Heart left ventricle (tissue), 16 donors: ENCODE measurements at places on chromosomes 11 and 22.
A peak's percentile ranks its signal among the peaks of the same experiment; 100 is the strongest.

- no peaks in the 10 kb centered on the region for H3K27me3 ChIP-seq
- H3K27ac ChIP-seq = no peak overlapping the region
- H3K4me1 ChIP-seq = peaks cover 16% of the 10 kb centered on the region
- H3K4me3 ChIP-seq = no peak overlapping the region
- no peak for DNase-seq
Measured at GRCh38 chr22:17980015-17980590, 44.3 kb downstream of the MICAL3 start.

DNA sequence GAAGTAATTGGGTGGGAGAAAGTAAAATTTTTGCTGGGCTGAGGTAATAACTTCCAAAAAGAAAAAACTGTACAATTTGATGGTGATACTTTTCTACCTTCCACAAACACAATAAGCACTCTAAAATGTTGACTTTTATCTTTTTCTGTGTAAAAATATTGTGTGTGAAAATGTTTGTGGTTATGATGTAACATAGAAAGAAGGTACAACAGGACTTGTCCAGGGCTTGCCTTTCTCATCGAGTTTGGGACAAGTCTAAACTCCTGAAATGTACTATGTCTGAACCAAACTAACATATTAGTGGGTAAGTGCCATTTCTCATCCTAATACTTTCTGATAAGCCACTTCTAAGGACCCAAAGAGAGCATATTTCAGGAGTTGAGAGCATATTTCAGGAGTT, 174.2 kb upstream of the PDGFD start:
- no peak overlapping the region for H3K27ac ChIP-seq
- H3K4me3 ChIP-seq = no peak overlapping the region
- H3K4me1 ChIP-seq = peaks cover 15% of the 10 kb centered on the region
- no peaks in the 10 kb centered on the region for H3K27me3 ChIP-seq
- H3K36me3 ChIP-seq = no peaks in the 10 kb centered on the region

DNA sequence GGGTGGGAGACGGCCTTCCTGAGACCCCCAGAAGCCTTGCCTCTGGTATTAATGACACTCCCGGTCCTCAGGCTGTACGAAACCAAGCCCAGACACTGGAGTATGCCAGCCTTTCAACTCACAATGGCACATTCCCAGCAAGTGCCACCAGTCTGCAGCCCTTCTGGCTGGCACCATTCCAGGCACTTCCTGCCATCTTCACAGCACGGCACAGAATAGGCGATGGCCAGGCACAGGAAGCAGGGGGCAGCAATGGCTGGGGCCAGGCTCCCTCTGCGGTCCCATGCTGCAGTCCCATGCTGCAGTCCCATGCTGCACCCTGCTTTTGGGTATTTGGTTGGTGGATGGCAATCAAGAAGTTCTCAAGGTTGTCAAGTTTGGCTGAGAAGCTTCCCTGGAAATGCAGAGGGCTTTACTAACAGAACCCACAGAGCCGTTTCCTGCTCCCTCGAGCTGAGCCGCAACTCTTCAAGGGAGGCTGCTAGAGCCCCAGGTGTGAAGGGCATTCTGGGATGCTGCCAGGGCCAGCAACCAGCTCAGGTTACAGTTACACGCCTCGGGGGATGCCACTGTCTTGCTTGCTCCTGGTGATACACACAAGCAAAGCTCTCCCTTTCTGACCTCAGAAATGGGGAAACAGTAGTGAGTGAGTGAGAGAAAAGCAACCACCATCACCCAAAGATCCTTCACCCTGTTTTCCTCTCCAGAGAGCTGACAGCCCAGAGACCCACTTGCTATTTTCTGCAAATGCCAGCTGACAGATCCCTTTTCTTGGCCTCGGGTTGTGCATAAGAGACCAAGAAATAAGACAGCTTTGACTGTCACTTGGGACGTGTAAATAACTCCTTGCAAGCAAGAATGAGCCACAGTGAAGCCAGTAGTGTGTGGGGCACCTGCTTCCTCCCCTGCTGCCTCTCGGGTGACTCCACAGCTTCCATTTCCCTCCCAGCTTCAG, 23.9 kb downstream of the LRFN4 start:
- no peaks in the 10 kb centered on the region for H3K4me1 ChIP-seq
- DNase-seq = no peak
- H3K4me3 ChIP-seq = no peak overlapping the region
- no peaks in the 10 kb centered on the region for H3K36me3 ChIP-seq

DNA sequence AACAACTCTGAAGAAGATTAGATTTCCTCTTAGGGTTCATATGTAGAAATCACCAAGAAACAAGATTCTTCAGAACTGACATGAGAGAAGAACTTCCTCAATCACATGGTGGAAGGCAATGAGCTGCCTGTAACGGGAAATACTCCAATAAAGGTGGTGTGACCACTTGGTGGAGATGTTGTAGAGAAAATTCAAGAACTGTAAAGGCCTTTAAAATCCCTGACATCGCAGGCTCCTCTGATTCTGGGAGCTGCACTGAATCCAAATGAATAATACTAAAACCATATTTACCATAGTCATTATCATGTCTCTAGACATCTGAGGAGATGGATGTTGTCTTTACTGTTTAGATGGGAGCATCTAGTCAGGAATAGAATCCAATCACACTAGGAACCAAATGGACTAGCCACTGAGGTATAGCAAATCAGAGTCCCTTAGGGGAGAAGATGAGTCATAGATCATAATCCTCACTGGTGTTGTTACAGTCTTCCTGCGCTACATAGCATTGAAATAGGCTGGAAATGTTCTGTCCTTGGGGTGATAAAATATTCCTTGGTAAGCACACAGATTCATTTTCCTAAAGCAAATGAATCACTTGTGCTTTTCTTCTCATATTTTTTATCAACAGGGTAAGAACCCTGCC, 321.6 kb upstream of the TENM4 start:
- H3K4me3 ChIP-seq = no peak overlapping the region
- no peaks in the 10 kb centered on the region for H3K4me1 ChIP-seq
- no peaks in the 10 kb centered on the region for H3K27me3 ChIP-seq
- no peak for DNase-seq
- H3K27ac ChIP-seq = no peak overlapping the region

DNA sequence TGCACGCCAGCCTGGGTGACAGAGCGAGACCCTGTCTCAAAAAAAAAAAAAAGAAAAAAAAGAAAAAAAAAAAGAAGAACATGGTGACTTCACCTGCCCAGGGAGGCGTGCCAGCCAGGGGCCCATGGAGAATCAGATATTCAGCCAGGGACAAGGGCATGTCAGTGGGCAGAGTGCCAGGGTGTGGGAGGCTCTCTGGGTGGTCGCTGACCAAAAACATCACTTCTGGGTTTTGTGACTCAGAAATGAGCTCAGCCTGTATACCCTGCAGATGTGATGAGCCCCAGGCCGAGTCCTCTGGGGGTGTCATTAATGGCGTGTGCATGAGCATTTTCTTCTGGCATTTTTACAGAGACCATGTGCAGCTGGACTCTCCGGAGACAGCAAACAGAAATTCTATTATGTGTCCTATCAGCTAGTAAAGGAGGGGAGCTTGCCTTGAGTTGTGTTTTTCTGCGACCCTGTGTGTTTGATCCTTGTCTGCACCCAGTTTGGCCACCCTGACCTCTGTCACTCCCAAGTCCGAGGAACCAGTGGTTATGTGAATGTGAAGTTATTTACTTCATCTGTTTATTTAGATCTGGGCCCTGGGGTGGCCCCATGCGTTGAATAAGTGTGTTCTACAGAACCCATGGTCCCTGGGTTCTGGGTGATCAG, 53.6 kb downstream of the BCR start:
- H3K4me3 ChIP-seq = no peak overlapping the region
- no peaks in the 10 kb centered on the region for H3K36me3 ChIP-seq
- H3K27me3 ChIP-seq = no peaks in the 10 kb centered on the region
- H3K4me1 ChIP-seq = peaks cover 21% of the 10 kb centered on the region
- H3K27ac ChIP-seq = peak overlapping the region; percentile 20

DNA sequence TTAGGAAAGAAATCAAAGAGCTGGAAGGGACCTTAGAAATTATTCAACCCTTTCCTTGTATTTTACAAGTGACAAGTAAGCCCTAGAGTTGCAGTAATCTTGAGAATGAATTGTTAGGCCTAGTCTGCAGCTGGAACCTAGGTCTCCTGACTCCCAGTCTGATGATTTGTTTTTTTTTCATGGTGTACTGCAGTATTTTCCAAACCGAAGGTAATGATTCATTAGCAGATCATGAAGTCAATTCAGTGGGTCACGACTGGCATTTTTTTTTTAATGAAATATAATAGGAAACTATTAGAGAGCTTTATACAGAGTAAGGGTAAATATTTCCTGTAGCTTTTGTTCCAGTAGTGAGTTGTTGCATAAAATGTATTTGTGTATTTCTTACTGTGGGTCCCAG, 42.8 kb downstream of the EXT2 start:
- no peak for DNase-seq
- H3K27ac ChIP-seq = peak overlapping the region; percentile 21
- no peak overlapping the region for H3K4me3 ChIP-seq
- H3K36me3 ChIP-seq = peaks cover 14% of the 10 kb centered on the region
- no peaks in the 10 kb centered on the region for H3K27me3 ChIP-seq

DNA sequence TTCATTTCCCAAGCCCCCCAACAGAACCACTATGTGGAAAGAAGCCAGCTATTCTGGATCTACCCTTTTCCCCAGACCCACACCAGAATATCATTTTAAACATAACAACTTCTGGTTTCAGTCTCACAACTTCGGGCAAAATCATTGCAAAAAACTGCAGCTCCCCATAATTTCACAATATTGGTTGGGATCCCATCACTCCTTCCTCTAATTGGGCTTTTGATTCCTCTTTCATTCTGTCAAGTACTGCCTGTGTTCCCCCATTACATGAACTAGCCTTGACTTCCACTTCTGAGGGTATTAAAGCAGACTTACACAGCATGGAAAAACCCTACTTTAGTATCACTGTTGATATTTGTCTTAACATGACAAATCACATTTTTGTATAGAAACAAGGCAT, 4.1 kb upstream of the APOL3 start:
- H3K4me3 ChIP-seq = no peak overlapping the region
- no peaks in the 10 kb centered on the region for H3K27me3 ChIP-seq

DNA sequence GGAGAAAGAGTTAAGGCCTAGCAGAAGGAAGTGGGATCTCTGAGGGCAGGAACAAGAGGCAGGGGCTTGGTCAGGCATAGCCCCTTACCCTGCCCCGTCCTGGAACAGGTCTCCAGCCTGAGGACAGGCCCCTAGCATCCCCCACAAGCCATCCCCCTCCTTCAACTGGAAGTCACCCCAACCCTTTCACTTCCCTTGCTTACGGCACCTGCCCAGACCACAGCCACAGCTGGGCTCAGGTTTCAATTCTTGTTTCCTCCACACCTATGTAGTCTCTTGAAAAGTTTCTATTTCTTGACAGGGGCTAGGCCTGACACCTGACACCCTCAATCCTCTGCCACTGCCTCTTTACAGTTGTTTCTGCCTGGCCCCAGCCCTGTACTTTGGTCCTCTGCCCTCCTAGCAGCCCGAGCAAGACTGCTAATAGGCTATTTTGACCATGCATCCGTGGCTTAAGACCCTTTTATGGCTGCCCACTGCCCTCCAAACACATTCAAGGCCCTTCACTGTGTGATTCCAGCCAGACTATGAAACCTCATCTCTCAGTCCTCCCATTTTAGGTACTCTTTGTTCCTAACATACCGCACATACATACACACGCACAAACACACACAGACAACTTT, 10.9 kb upstream of the FCHSD2 start:
- no peak for DNase-seq
- no peaks in the 10 kb centered on the region for H3K36me3 ChIP-seq
- peak overlapping the region; percentile 99 for H3K27ac ChIP-seq
- no peak overlapping the region for H3K4me3 ChIP-seq
- H3K27me3 ChIP-seq = no peaks in the 10 kb centered on the region

GRCh38 chr11:100719809-100720221, 32.7 kb downstream of the ARHGAP42 start:
- H3K36me3 ChIP-seq = no peaks in the 10 kb centered on the region
- no peak overlapping the region for H3K4me3 ChIP-seq
- no peaks in the 10 kb centered on the region for H3K27me3 ChIP-seq
- H3K4me1 ChIP-seq = peaks cover 12% of the 10 kb centered on the region
- peak; percentile 72 for DNase-seq

- H3K4me1 ChIP-seq = no peaks in the 10 kb centered on the region
- H3K36me3 ChIP-seq = peaks cover 97% of the 10 kb centered on the region
- H3K27ac ChIP-seq = no peak overlapping the region
- no peaks in the 10 kb centered on the region for H3K27me3 ChIP-seq
- DNase-seq = no peak
Measured at GRCh38 chr11:11940551-11940950, 67.9 kb downstream of the DKK3 start.

GRCh38 chr11:120482149-120482548, 29.4 kb upstream of the GRIK4 start:
- H3K27ac ChIP-seq = no peak overlapping the region
- DNase-seq = no peak
- no peaks in the 10 kb centered on the region for H3K4me1 ChIP-seq

- no peak for DNase-seq
- no peak overlapping the region for H3K4me3 ChIP-seq
- no peaks in the 10 kb centered on the region for H3K4me1 ChIP-seq
- no peaks in the 10 kb centered on the region for H3K36me3 ChIP-seq
Measured at GRCh38 chr22:47645450-47645914, 883.0 kb downstream of the TBC1D22A start.

DNA sequence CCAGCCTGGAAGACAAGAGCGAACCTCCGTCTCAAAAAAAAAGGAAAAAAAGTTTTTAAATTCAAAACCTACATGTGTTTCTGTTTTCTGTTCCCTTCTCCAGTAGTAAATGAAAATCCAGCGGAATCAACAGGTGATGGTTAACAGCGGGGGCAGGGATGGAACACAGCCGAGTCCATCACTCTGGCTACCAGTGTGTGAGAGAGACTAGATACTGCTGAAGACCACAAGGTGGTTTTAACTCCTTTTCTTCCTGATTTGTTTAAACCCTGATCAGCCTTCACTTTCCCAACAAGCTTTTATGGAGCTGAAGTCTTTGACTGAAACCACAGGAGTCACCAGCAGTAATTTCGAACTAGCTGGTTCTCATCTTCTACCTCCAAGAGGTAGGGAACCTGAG, 3.6 kb upstream of the ARHGAP32 start:
- H3K4me3 ChIP-seq = no peak overlapping the region
- no peaks in the 10 kb centered on the region for H3K36me3 ChIP-seq
- no peaks in the 10 kb centered on the region for H3K4me1 ChIP-seq
- no peak for DNase-seq
- no peak overlapping the region for H3K27ac ChIP-seq
- no peaks in the 10 kb centered on the region for H3K27me3 ChIP-seq
